ENCODE measurements at places on chromosomes 3 and 15.

DNA sequence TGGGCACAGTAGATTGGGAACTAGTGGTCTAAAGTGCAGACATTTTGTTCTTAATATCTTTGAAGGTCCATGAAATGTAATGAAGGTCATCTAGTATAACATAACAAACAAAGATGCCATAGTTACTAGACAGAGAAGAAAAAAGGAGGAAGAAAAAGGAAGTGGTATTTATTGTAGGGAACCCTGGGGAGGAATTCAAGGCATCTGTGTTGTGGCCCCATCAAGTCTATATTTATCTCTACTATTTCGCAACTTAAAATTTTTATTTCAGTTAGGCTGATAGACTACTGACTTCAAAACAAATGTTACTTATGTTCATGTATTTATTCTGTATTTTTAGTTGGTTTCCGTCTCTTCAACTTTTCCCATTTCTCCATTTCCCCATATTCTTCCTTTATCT lies 48.9 kb upstream of the ZDHHC23 start:
- DNase-seq: no peak

GRCh38 chr3:22862111-22862510 lies 341.0 kb upstream of the UBE2E2 start:
- peak; percentile 4 for DNase-seq

GRCh38 chr15:94203306-94203705 lies 28.1 kb upstream of the MCTP2 start:
- no peak for DNase-seq

GRCh38 chr15:83164771-83165404 lies 42.7 kb downstream of the HDGFL3 start:
- DNase-seq: peak; percentile 41

- DNase-seq: peak; percentile 62
These were observed 66.9 kb upstream of the PRR23C start for GRCh38 chr3:139111392-139112229.

- peak; percentile 27 for DNase-seq
These were observed 4.6 kb downstream of the CFAP100 start for GRCh38 chr3:126399351-126399735.

DNA sequence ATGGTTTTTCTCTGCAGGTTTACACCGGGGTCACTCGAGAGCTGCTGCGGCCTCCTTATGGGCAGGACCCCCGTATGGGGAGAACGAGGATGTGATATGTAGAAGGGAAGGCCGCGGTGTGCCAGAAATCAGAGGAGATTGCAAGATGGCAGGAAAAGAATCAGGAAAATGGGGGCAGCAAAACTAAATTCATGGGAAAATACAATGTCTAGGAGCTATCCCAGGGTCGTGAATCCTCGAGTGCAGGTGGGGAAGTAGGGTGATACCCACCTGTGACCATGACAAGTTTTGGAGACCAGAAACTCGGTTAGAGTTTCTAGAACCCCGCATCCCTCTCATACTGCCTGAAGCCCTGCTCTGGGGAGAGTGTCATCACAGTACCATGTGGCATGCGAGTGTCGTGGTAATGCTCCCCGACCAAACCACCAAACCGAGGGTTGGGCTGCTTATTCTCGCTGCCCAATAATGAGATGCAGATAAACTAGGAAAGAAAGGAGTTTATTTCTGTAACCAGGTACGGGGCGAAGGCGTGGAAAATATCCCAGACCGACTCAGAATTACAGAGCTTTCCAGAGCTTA lies 781 bp downstream of the TRNT1 start:
- peak; percentile 53 for DNase-seq

- DNase-seq: no peak
These were observed 333.4 kb downstream of the SLC9A9 start for GRCh38 chr3:143514874-143515273.

DNA sequence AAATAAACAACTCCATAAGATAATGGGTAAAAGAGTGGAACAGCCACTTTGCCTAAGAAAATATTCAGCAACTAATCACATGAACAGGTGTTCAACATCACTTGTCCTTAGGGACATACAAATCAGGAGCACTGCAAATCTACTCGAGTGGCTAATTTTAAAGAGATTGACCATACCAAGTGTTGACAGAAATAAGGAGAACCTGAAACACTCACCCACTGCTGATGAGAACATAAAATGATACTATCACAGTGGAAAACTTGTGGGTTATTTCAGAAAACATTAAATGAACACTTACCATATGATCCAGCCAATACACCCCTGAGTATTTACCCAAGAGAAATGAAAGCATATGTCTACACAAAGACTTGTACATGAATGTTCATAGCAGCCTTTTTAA lies 70.5 kb downstream of the GABRB3 start:
- no peak for DNase-seq

- DNase-seq: no peak
These were observed 268.7 kb upstream of the THRB start for GRCh38 chr3:24763393-24763792.

DNA sequence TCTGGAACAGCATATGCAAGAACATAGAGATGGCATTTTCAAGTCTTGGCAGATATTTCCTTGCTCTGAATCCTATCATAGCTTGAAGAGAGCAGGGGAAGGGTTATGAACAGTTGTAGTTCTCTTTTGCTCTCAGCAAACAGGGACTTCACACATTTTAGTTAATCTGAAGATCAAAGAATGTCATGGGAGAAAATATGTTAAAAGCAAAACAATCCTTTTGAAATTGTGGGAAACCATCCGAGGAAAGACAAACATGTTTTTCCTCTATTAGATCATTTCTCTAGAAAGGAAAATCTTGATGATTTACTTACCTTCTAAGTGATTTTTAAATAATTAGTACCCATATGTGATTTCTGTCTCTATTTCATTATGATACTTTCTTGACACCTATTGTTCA lies 77.8 kb upstream of the DCBLD2 start:
- no peak for DNase-seq

- peak; percentile 45 for DNase-seq
These were observed 343.4 kb downstream of the TBC1D5 start for GRCh38 chr3:17398959-17399551.

GRCh38 chr3:84943379-84943778 lies 15.4 kb upstream of the CADM2 start:
- DNase-seq: no peak

- DNase-seq: peak; percentile 60
These were observed 48.6 kb upstream of the AKAP13 start for GRCh38 chr15:85331655-85332285.
